Sciatic nerve (tissue), 2 donors: ENCODE measurements at places on chromosomes 1 and 21. TPM values are rescaled to one million over a fixed set of nuclear protein-coding genes. Genes with fewer than 3 reads are reported as not detected.

The NBPF4 gene
- total RNA-seq: 0.18 TPM

The CTSS gene
- 80.9 TPM for total RNA-seq

The NPHS2 gene
- not detected for total RNA-seq

The ATP6V1G3 gene
- total RNA-seq: not detected

The ECE1 gene
- total RNA-seq: 117 TPM

The CACYBP gene
- 82.2 TPM for total RNA-seq

The BRDT gene
- total RNA-seq: not detected

The DLGAP3 gene
- total RNA-seq: 0.36 TPM

The MYOG gene
- total RNA-seq: not detected

The CD46 gene
- total RNA-seq: 186 TPM

DNA sequence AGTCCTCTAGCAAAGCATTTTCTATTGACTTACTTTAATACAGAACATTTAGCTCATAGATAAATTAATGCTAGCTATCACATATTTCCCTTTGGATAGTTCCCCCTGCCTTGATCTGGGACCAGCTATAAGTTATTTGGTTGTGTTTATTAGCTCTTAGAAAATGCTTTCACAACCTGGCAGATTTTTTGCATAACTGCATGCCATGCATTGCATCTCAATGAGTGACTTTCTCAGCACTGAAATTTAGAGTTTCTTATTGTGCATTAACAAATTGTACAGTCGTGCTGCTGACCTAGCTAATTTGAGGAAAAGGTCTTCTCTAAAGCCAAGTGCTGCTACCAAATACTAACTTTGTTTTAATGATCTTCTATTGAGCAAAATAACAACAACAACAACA, 164.8 kb downstream of the PLPPR5 start:
- DNase-seq: no peak

DNA sequence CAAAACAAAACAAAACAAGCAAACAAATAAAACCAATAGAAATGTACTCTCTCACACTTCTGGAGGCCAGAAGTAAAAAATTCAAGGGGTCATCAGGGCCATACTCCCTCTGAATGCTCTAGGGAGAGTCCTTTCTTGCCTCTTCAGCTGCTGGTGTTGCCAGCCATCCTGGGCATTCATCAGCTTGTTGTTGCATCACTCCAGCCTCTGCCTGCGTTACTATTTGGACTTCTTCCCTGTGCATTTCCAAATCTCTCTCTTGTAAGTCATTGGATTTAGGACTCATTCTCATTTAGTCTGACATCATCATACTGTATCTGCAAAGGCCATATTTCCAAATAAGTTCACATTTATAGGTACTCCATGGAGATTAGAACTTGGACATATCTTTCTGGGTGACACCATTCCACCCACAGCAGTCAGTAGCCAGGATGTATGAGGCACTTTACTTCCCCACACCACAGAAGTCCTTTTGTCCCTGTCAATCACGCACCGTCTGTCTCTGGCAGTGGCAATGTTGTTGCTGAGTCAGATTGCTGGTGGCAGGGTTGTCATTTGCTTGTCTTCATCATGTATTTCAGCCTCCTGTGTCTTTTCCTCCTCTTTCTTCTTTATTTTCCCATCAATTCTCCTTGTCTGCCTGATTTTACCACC, 151.0 kb upstream of the KCNJ6 start:
- no peak for DNase-seq

- no peak for DNase-seq
Observed at GRCh38 chr1:53715478-53715877, 23.5 kb downstream of the GLIS1 start.

- no peak for DNase-seq
Observed at GRCh38 chr1:172270605-172271004, 149.9 kb upstream of the C1orf105 start.

- DNase-seq: no peak
Observed at GRCh38 chr1:185463011-185463410, 146.0 kb upstream of the IVNS1ABP start.

DNA sequence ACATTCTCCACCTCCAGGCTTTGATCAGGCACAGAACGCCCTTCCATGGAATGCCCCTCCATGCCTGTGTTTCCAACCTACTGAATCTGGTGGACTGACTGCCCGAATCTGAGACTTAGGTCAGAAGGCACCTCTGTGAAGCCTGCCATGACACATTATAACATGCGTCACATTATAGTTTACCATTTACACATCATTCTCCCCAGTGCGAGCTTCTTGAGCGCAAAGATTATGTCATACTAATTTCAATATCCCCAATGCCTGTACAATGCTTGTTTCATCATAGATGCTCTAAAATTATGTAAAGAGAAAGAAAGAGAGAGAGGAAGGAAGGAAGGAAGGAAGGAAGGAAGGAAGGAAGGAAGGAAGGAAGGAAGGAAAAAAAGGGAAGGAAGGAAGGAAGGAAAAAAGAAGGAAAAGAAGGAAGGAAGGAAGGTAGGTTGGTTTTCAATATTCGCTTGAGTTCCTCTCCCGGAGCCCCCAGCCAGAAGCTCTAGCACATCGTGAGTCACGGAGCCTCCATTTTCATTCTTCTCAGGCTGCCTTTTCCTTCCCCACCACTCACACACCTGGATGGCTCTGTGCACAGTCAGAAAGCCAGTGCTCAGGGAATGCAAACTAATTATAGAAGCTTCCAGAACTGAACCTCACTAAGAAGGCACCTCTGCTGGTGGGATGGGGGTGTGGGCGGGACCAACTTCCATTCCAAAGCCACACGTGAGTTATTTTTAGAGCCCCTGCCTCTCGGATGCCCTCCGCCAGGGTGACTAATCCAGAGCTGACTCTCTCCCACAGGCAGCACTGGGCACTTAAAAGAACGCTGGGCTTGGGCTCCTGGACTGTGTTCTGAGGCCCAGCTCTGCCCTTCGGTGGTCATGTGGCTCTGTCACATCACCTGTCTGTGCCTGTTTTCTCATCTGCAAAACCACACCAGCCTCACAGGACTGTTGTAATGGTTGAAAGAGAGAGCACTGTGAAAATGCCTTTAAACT, 27.4 kb downstream of the LAMB3 start:
- DNase-seq: no peak

DNA sequence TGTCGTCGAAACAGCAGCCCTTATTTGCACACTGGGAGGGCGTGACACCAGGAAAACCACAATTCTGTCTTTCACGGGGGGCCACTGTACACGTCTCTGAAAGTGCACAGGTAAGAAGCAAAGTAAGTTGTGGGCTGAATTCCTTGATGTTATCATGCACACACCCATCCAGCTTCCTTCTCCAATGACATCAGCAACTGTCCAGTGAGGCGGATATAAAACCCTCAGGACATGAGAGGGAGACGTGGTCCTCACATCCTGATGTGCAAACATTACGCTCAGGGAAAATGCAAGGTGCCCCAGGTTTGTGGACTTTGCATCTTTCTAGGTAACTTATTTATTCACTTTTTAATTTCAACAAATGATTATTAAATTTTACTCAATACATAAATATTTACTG, 3.0 kb downstream of the TFF1 start:
- no peak for DNase-seq

- no peak for DNase-seq
Observed at GRCh38 chr1:220962031-220962751, 82.9 kb downstream of the HLX start.

DNA sequence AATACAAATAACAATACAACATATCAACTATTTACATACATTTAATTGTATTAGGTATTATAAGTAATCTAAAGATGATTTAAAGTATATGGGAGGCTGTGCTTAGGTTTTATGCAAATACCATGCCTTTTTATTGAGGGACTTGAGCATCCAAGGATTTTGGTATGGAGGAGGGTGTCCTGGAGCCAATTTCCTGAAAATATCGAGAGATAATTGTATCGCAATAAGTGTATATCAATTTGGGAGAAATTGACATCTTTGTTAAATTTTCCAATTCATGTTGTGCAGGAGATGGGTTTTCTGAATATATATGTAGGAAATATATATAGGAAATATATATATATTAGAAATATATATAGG, 63.5 kb downstream of the ATP1A1 start:
- no peak for DNase-seq

DNA sequence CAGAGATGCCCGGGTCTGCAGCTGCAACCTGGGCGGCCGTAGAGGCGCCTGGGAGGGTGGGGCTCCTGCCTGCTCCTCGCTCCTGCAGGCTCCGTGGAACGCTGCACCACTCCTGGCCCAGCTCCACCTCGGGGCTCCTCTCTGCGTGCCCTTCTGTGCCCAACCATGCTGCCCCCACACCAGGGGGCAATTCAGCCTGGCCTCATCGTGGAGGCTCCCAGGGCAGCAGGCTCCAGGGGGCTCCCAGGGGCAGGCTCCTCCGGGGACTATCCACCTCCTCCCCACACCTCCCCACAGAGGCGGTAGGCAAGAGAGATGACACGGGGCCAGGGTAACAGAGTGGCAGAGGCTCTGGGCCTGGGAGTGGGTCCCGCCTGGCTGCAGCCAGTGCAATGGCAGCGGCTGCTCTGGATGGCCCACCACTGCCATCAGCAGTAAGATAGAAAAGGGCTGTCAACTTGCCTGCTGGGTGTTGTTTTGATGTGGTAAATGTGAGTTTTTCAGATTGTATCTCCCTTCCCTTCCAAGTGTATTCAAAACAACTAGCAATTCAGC, 22.4 kb upstream of the LRRC8C start:
- DNase-seq: no peak

DNA sequence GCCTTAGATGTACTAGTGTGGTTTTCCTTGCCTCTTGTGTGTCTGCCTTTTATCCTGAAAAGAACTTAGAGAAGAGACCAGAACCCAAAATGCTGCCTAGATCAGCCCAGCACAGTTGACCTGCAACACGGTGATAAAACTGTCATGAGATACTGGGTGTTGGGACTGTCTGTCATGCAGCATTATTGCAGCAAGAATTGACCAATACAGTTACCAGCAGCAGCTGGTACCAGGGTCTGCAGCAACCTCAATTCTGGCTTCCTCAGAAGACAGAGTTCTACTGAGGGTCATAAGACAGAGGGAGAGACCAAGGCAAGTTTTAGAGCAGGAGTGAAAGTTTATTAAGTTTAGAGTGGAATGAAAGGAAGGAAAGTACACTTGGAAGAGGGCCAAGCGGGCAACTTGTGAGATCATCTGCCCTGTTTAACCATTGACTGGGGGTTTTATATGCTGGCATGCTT, 182.0 kb downstream of the DYRK1A start:
- DNase-seq: no peak

- no peak for DNase-seq
Observed at GRCh38 chr21:38809198-38809878, 3.6 kb downstream of the ETS2 start.

- DNase-seq: no peak
Observed at GRCh38 chr1:226312065-226312464, 3.1 kb upstream of the LIN9 start.

DNA sequence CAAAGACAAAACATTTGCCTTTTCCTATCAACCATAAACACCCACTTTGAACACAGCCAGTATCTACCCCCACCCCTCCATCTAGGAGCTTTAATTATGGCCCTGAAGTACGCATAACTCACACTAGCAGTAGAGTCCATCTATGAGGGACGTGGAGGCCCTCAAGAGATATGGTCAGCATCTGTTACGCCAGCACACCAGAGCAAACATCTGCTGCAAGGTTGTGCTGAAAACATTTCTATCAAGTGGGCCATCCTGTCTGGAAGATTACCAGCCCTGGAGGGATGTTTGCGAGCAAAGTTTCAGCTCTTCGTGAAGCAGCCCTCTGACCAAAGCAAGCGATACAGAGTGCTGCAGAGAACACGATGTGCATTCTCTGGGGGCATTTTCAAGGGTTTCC, 74.6 kb downstream of the SLC45A1 start:
- DNase-seq: no peak

DNA sequence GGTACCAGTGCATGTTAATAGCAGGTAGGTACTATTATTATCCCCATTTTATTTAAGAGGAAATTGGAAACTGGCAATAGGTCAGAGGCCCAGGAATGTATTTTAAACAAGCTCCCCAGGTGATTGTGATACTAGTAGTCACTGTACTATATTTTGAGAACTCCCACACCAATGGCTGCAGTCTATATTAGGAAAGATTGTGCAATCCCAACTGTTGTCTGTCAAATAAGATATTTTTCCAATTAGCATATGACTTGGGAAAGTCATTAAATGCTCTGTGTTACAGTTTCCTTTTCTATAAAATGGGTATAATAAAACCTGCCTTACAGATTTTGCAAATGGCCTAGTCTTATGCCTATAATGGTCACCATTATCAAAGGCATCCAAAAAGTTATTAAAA, 94.2 kb upstream of the DMRTA2 start:
- no peak for DNase-seq

GRCh38 chr1:6724517-6725141, 23.0 kb upstream of the DNAJC11 start:
- no peak for DNase-seq

- DNase-seq: no peak
Observed at GRCh38 chr1:221397606-221398005, 344.3 kb downstream of the DUSP10 start.
